ENCODE measurements at places on chromosomes 2 and 18. TPM values are rescaled to one million over a fixed set of nuclear protein-coding genes. Genes with fewer than 3 reads are reported as not detected.

The ESPNL gene
- 0.11 TPM for total RNA-seq

The CYTIP gene
- total RNA-seq, result 3.2 TPM

The AOX1 gene
- total RNA-seq, result 144 TPM

The RTP5 gene
- 0.13 TPM for total RNA-seq

The PSMA8 gene
- total RNA-seq, result not detected

The FSHR gene
- total RNA-seq, result not detected

The ZNF521 gene
- 53.1 TPM for total RNA-seq

The KCNIP3 gene
- 46.8 TPM for total RNA-seq

The LYG2 gene
- total RNA-seq, result not detected

The ZBTB14 gene
- 23.6 TPM for total RNA-seq

The FAM237A gene
- total RNA-seq, result not detected

DNA sequence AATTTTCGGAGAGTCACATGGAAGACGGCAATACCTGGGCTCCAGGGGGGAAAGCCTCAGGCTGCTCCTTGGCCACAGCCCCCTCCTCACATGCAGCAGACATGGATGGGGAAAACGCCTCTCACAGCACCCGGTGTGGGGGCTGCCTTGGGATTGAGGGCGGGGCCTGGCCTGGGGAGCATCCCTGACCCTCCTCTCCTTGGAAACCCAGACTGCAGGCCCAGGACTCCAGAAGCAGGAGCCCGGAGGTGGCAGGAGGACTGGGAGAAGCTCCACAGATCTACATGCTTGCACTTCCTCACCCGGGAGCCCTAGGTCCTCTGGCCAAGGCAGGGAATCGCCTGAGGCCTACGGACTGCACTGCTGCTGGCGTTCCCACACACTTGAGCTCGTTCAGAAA lies 12.1 kb upstream of the HES6 start:
- H3K27ac ChIP-seq, result no peak overlapping the region
- no peaks in the 10 kb centered on the region for H3K4me1 ChIP-seq
- DNase-seq, result no peak

DNA sequence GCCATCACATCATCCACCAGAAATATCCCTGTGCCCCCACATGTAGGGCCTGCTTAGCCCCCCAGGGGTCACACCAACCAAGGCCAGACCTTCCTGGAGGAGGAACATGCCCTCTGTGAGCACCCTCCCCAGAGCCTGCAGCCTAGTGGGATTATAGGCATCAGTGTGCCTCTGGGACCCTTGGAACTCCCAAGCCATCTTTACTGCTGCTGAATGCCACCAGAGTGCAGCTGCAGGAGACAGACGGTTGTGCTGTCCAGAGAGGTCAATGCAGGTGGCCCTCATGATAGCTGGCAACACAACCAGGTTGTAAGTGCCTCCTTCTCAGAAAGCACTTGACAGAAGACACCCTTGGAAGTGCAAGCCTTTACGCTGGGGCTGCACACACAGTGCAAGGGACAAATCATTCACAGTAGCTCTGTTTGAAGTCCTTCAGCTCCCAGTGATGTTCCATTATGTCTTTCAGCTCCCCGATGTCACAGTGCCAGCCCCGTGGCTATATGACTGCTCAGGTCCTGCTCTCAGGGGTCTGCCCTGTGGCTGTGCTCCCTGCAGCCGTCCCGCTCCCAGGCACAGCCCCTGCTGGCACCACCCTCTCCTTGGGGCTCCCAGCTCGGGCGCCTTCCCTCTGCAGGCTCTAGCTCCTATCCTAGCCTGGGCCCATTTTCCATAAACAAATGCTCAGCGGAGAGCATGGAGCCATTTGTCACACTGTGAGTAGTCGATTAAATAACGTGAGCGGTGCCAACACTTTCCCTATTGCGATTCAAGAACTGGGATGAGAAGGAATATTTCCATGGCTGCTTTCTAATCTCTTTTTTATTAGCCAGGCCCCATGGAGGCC lies 65.1 kb downstream of the EDAR start:
- no peak for DNase-seq
- H3K4me1 ChIP-seq, result no peaks in the 10 kb centered on the region
- no peaks in the 10 kb centered on the region for H3K36me3 ChIP-seq
- no peaks in the 10 kb centered on the region for H3K27me3 ChIP-seq

- no peak overlapping the region for H3K4me3 ChIP-seq
- no peak overlapping the region for H3K27ac ChIP-seq
- no peak for DNase-seq
- H3K36me3 ChIP-seq, result no peaks in the 10 kb centered on the region
- no peaks in the 10 kb centered on the region for H3K27me3 ChIP-seq
- H3K4me1 ChIP-seq, result no peaks in the 10 kb centered on the region
Measured at GRCh38 chr2:406231-406630, 118.3 kb upstream of the ALKAL2 start.

GRCh38 chr18:37637478-37637850 lies 71.9 kb upstream of the CELF4 start:
- H3K27me3 ChIP-seq, result no peaks in the 10 kb centered on the region
- no peak overlapping the region for H3K4me3 ChIP-seq
- H3K27ac ChIP-seq, result no peak overlapping the region
- no peaks in the 10 kb centered on the region for H3K36me3 ChIP-seq

DNA sequence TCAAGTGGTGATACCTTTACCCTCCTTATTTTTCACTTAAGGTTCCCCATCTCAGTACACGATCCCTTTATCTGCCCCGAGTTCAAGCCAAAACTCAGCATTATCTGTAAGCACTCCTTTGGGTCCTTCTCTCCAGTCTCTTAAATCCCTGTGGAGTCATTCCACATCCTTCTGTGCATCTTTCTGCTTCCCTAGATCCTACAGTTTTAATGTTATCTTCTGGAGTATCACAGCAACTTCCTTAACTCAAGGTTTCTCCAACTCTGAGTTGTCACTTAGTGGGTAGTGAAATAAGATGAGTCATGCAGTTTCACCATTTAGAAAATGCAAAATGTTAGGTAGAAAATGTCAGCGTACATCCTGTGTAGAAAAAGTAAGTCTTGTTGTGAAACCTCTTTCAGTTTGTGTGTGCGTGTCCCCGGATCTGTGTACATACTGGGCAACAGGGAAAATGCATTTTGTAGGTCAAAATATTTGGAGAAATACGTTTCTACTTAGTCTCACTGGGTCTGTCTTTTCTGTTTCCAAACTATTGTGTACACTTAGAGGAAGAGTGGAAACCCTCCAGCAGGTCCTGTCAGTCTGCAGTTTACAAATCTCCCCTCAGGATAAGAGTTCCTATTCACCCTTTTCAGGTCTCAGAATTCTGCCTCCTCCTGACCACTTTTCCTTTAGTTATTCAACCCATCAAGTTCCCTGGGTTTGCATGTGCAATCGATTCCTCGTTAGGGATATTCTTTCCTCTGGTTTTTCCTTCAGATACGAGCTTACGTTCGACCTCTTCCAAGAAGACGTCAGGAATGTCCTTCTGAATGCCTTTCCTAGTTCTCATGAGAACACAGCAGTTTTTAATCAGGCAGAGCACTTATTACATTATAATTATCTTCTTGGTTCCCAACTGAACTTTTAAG lies 154.8 kb downstream of the TGIF1 start:
- no peaks in the 10 kb centered on the region for H3K36me3 ChIP-seq
- peaks cover 27% of the 10 kb centered on the region for H3K4me1 ChIP-seq
- no peaks in the 10 kb centered on the region for H3K27me3 ChIP-seq
- H3K4me3 ChIP-seq, result no peak overlapping the region
- no peak for DNase-seq

- no peaks in the 10 kb centered on the region for H3K4me1 ChIP-seq
- H3K4me3 ChIP-seq, result no peak overlapping the region
- no peak for DNase-seq
- no peaks in the 10 kb centered on the region for H3K27me3 ChIP-seq
- no peaks in the 10 kb centered on the region for H3K36me3 ChIP-seq
- H3K27ac ChIP-seq, result no peak overlapping the region
Measured at GRCh38 chr2:163527381-163527780, 208.4 kb downstream of the FIGN start.

GRCh38 chr2:181072486-181073235 lies 92.3 kb downstream of the UBE2E3 start:
- H3K27me3 ChIP-seq, result no peaks in the 10 kb centered on the region
- H3K4me1 ChIP-seq, result no peaks in the 10 kb centered on the region
- no peak overlapping the region for H3K4me3 ChIP-seq
- H3K27ac ChIP-seq, result no peak overlapping the region

- no peaks in the 10 kb centered on the region for H3K4me1 ChIP-seq
- no peak for DNase-seq
- H3K4me3 ChIP-seq, result no peak overlapping the region
- no peaks in the 10 kb centered on the region for H3K36me3 ChIP-seq
- H3K27me3 ChIP-seq, result no peaks in the 10 kb centered on the region
Measured at GRCh38 chr2:241795021-241795999, 13.7 kb upstream of the NEU4 start.

DNA sequence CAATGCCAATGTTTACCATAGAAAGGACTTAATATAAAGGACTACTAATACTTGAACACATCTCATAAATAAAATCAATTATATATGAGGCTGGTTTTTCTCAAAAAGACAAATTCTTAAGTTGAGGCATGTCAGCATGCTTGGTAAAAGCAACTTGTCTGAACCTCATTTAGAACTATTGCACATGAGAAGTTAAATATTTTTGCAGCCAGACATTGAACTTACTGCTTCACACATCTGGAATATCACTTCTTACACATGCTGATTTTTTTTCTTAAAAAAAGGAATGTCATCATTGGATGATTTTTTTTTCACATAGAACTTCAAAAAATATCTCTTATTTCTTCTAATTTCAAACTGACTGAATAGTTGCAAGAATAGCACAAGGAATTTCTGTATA lies 609.0 kb downstream of the EPHA4 start:
- DNase-seq, result no peak
- H3K27ac ChIP-seq, result no peak overlapping the region
- peaks cover 22% of the 10 kb centered on the region for H3K4me1 ChIP-seq
- no peaks in the 10 kb centered on the region for H3K36me3 ChIP-seq
- H3K27me3 ChIP-seq, result no peaks in the 10 kb centered on the region

DNA sequence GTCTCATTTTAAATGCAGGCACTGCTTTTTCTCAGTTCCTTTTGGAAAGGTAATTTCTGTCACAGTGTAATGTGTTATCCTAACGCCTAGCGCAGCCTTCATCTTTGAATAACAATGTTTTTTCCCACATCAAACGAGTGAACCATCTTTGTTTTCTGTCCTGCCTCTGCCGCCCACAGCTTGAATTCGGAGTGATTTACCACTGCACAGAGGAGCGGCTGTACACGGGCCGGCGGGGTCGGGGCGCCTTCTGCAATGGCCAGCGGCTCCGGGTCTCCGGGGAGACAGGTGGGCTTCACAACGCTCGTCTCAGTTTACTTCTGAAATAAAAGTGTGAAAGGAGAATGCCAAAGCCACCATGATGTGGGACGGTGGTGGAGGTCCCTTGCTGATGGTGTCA lies 32.8 kb downstream of the IMPA2 start:
- peak overlapping the region; percentile 92 for H3K27ac ChIP-seq
- peaks cover 83% of the 10 kb centered on the region for H3K4me1 ChIP-seq
- no peaks in the 10 kb centered on the region for H3K27me3 ChIP-seq
- no peaks in the 10 kb centered on the region for H3K36me3 ChIP-seq
- no peak for DNase-seq

DNA sequence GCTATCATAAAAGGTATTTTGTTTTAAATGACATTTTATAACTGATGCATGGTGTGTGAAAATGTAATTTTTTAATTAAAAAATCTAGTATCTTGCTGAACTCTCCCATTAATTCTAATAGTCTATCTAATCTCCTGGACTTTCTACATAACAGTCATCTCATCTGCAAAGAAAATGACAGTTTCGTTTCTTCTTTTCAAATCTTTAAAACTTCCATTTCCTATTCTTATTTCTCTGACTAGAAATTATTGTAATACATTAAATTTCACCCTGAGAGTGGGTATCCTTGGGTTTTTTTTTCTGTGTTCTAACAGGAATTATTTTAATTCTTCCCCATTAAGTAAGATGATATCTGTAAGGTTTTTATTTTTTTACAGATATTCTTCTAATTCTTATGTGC lies 120.1 kb downstream of the KCNF1 start:
- no peaks in the 10 kb centered on the region for H3K27me3 ChIP-seq
- no peaks in the 10 kb centered on the region for H3K36me3 ChIP-seq
- no peak overlapping the region for H3K27ac ChIP-seq
- no peak for DNase-seq
- H3K4me1 ChIP-seq, result no peaks in the 10 kb centered on the region
- H3K4me3 ChIP-seq, result no peak overlapping the region

- H3K4me1 ChIP-seq, result no peaks in the 10 kb centered on the region
- H3K4me3 ChIP-seq, result no peak overlapping the region
- no peaks in the 10 kb centered on the region for H3K27me3 ChIP-seq
Measured at GRCh38 chr2:190809139-190809764, 71.4 kb upstream of the GLS start.

GRCh38 chr2:189066037-189066436 lies 91.9 kb downstream of the COL3A1 start:
- DNase-seq, result no peak
- no peak overlapping the region for H3K4me3 ChIP-seq
- no peaks in the 10 kb centered on the region for H3K4me1 ChIP-seq

DNA sequence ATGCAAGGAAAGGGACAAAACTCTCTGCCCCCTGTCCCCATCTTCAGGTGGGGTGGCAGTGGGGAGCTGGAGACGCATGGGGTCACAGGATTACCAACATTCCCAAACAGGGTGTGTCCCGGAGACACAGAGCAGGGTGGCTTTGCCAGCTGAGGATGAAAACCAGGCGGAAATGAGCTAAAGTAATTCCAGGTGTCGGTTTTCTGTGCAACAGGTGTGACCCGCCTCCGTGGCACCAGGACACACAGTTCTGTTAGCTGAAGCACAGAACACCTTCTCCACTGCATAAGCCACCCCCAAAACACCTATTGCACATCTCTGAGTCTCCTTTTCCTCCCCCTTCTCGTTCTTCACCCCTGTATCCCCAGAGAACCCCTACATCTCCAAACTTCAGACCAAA lies 122.7 kb upstream of the GLI2 start:
- no peaks in the 10 kb centered on the region for H3K27me3 ChIP-seq
- H3K4me3 ChIP-seq, result no peak overlapping the region
- H3K4me1 ChIP-seq, result peaks cover 9% of the 10 kb centered on the region
- no peaks in the 10 kb centered on the region for H3K36me3 ChIP-seq
- H3K27ac ChIP-seq, result no peak overlapping the region
- no peak for DNase-seq

GRCh38 chr2:59167514-59167913 lies 926.4 kb upstream of the FANCL start:
- no peaks in the 10 kb centered on the region for H3K36me3 ChIP-seq
- H3K4me1 ChIP-seq, result no peaks in the 10 kb centered on the region
- H3K4me3 ChIP-seq, result no peak overlapping the region
- no peaks in the 10 kb centered on the region for H3K27me3 ChIP-seq
- no peak for DNase-seq

DNA sequence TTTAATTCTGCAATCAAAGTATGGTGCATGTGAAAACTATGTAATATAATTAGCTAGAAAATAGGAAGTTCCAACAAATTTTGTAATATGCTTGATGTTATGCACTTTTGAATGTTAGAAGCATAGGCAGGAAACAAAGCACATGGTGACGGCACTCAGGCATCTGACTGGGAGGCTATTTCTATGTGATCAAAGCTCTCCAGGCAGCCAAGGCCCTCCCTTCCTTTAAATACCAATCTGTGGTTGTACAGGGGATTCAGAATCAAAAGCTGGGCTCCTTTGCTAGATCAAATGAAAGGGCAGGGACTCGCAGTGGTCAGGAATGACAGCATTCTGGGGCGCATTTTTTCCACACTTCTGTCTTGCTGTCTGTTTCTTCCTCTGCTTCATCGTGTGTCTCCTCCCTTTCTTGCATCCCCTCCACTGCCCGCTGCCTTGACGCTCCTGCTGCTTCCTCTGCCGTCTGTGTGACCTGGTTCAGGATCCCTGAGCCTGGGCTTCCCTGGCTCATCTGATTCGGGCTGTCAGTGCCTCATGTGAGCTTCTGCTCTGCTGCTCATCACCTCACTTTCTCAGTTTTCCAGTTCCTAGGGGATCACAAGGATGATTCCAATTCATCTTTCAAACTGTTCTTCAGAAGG lies 30.9 kb downstream of the TMEM182 start:
- no peak for DNase-seq
- no peak overlapping the region for H3K4me3 ChIP-seq
- H3K27me3 ChIP-seq, result no peaks in the 10 kb centered on the region
- H3K36me3 ChIP-seq, result no peaks in the 10 kb centered on the region
- no peaks in the 10 kb centered on the region for H3K4me1 ChIP-seq
- no peak overlapping the region for H3K27ac ChIP-seq

Data from thyroid gland (tissue), 4 donors.